ENCODE measurements at places on chromosomes 11 and 22.

GRCh38 chr11:113022262-113022661 is 61.0 kb downstream of the NCAM1 start:
- no peak for DNase-seq

DNA sequence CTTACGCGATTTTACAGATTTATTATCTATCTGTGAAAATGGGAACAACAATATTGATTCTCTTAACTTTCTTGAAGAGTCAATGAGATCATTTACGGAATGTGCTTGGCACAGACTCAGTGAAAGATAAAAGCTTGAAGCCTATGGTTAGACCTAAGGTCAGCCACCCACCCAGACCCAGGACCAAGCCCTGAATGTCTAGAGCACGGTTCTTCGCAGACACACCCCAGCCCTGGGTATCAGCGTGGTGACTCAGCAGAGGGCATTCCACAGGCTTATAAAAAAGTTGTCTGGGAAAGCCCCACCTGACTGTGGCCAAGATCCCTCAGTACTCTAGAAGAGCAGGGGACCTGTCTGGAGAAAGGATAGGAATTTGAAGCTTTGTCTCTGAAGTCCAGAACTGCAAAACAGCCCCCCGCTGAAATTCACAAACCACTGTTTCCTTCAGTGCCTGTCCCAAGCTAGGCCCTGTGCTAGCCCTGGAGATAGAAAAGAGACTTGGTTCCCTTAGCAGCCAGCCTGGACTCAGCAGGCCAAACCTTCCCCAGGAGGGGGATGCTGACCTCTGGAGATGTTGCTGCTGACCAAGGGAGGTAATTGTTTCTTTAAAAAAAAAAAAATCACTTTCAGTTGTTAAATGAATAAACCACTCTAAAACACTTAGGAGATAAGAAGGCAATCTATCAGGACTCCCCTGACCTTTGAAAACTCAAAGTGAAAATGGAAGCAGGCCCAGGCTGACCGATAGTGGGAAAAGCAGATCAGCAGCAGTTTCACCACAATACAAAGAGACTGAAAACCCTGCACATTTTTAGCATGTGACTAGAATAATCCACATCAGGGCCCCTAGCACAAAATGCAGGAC is 114.0 kb downstream of the ABTB2 start:
- DNase-seq, result no peak

- DNase-seq, result no peak
Observed at GRCh38 chr22:29307596-29308147, 1.2 kb downstream of the GAS2L1 start.

DNA sequence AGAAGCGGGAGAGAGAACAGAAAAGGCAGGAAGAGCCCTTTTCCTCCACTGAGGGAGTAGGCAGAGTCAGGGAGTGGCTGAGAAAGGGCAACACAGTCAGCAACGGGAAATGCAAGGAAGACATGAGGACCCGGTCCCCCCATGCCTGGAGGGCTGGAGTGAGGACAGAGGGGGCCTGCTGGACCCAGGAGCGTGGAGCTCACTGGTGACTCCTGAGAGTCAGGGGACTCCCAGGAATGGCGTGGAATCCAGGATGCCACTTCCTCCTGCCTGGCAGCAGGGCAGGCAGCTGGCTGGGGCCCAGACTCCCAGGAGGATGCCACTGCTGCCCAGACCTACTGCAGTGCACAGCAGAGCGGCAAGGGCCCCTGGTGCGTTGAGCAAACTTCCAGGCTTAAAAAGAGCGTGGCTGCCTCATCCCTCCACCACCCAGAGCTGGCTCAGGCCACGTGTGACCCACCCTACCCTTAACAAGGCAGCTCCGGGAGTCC is 11.3 kb downstream of the C11orf21 start:
- DNase-seq, result no peak

DNA sequence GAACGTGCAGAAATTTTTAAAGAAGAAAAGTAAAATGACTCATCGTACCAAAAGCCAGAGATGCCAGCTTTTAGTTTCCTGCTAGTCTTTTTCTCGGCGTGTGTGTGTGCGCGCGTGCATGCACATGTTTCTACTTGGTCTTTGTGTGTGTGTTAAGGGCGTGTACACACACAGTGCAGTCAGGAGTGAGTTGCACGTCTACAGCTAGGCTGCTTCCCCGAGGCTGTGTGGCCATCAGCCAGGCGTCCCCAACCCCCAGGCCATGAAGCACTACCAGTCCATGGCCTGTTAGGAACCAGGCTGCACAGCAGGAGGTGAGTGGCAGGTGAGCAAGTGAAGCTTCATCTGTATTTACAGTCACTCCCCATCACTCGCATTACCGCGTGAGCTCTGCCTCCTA is 36.4 kb downstream of the KCNQ1 start:
- DNase-seq, result no peak

DNA sequence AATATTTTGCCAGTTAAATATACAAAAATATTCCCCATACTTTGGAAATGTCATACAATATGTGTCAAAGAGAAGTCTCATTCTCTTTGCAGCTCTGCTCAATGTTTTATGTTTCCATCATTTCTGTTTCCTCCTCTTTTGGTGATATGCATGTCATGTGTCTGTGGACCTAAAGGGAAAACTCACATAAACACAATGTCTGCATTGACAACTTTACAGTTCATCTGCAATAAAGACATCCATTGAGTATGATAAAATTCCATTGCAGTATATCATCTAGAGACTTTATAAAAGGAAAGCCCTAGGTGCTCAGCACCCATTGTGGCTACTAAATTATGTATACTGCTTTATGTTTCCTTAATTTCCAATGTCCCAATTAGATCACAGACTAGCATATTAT is 461.3 kb upstream of the FAT3 start:
- no peak for DNase-seq
